Stimulated activated naive CD8-positive, alpha-beta T cell treated with anti-CD3 and anti-CD28 coated beads, Interleukin-15, amount 100 ng/mL, for 72 hours (primary cell): ENCODE measurements at places on chromosomes 3 and 15.

DNA sequence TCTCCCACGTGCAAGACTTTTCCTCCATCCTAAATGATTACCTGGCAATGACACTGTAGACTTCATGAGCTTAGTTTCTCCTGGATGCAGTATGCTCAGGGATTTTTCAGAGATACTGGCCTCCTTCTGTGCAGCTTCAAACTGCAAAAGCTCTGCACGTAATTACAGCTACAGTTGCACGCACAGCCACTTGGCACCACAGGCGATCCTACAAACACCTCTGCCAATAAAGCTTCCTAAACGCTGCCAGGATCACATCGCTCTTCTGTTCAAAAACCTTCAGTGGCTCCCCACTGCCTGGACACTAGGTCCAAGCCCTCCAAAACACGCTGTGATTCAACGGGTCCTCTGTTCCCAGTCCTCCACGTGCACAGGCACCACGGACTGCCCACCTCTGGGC is 49.5 kb downstream of the NUP210 start:
- DNase-seq = no peak

GRCh38 chr3:141407047-141407446 is 38.7 kb downstream of the ZBTB38 start:
- DNase-seq = no peak

- DNase-seq = no peak
These were observed 115.1 kb downstream of the IQSEC1 start for GRCh38 chr3:12957824-12958792.

DNA sequence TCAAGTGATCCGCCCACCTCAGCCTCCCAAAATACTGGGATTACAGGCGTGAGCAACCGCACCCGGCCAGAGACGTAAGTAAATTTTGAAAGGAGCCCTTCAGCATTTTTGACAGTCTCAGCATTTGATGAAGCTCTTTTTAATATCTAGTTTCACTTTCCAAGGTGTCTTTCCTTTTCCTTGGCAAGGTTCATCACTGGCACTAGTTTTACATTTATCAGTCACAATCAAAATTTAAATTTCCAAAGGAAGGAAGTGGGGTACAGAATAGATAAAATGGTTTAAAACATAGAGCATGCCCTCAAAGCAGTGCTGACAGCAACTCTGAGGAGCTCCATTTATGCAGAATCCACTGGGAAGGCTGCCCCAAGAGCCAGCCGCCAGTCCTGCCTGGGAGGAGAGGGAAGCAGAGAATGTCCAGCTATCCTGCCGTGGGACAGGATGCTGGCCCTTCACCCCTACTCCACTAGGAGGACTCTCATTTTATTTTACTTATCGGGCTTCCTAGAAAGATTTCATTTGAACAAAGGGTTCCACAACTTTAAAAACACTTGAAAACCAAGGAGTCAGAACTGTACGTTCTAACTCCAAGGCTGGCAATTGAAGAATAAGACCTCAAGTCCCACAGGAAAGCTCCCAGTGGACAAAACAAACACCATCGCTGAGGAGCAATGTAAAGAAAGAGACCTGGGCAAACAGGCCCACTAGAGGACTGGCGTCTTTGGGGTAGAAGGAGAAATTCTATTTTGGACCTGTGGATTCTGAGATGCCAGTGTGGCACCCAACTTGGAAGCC is 9.9 kb downstream of the SFMBT1 start:
- DNase-seq = no peak

- no peak for DNase-seq
These were observed 56.9 kb downstream of the GRIP2 start for GRCh38 chr3:14483286-14483685.

GRCh38 chr3:191397771-191398170 is 63.2 kb upstream of the PYDC2 start:
- DNase-seq = no peak

DNA sequence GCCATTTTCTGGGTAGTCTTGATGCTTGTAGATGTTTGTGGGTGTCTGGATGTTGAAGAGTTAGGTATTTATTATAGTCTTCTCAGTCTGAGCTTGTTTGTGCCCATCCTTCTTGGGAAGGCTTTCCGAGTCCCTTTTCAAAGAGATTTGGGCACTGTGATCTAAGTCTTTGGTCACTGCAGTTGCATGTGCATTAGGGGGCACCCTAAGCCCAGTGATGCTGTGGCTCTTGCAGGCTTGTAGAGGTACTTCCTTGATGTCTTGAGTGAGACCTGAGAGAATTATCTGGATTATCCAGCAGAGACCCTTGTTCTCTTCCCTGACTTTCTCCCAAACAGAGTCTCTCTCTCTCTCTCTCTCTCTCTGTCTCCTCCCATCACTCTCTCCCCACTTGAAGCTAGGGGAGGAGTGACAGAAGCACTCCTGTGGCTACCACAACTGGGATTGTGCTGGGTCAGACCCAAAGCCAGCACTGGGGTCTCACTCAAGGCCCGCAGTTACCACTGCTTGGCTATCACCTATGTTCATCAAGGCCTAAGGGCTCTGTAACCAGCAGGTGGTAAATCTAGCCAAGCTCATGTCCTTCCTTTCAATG is 68.5 kb downstream of the TMCO5A start:
- peak; percentile 8 for DNase-seq

GRCh38 chr3:27340534-27340933 is 28.6 kb downstream of the NEK10 start:
- DNase-seq = no peak

DNA sequence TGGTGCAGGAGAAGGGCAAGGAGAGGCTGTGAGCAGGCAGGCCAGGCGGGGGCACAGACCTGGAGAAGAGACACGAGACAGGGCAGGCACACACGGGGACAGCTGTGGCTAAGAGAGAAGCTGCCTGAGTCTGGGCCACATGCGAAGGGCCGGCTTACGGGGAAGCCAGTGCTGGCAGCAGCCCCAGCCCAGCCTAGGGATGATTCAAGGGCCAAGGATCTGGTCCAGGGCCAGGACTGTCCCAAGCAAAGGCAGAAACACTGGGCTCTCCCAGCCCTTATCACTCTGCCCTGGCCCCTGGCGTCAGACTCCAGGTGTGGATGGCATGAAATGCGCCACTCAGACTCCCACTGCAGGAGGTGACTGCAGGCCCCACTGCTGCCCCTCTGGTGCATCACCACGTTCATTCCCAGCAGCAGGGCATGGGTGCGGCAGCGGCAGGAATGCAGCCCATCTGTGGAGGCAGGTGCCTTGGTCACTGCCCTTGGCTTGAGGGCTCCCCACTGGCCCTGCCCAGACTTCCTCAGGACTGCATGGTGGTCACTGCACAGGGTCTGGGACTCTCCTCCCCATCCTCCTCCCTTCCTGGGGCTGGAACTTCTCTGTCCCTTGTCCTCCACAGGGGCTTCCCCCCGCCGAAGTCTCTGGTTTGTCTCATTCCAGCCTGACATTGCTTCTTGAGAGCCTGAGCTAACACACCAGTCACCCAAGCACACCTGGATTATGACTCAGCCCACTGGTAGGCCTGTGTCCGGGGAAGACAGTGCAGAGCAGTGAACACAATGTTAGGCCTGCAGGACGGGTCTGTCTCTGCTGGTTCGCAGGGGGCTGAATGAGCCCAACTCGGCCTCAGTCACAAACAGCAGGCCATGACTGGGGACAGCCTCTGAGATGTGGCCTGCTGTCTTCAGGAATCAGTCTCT is 69.3 kb downstream of the TBC1D2B start:
- no peak for DNase-seq
